ENCODE measurements at places on chromosomes 7 and 10.

DNA sequence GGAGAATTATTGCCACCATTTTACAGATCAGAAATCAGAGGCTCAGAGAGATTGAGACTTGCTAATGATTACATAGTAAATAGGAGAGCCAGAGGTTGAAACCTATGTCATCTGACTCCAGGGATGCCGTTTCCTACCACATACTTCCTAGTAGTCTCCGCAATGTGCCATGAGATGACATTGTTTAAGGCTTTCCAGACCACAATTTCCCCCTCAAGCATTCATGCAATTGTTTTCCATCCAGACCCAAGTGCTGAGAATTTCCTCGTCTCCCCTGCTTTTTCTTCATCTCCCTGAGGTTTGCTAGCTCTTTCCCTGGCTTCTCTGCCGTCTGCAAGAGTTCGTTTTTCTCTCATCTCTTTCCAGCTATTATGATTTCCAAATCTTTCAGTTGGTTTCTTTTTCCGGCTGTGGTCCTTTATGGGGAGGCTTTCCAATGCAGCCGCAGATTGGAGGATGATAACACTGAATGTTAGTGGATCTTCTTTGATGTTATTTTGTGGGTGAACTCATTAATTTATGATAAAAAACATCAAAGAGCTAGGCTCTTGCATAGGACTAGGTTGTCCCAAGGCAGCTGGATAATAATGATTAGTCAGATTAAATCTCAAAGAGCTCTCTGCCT, 6.9 kb upstream of the GOLGA7B start:
- DNase-seq: no peak

- no peak for DNase-seq
Observed at GRCh38 chr7:140051820-140052219, 10.9 kb downstream of the PARP12 start.

DNA sequence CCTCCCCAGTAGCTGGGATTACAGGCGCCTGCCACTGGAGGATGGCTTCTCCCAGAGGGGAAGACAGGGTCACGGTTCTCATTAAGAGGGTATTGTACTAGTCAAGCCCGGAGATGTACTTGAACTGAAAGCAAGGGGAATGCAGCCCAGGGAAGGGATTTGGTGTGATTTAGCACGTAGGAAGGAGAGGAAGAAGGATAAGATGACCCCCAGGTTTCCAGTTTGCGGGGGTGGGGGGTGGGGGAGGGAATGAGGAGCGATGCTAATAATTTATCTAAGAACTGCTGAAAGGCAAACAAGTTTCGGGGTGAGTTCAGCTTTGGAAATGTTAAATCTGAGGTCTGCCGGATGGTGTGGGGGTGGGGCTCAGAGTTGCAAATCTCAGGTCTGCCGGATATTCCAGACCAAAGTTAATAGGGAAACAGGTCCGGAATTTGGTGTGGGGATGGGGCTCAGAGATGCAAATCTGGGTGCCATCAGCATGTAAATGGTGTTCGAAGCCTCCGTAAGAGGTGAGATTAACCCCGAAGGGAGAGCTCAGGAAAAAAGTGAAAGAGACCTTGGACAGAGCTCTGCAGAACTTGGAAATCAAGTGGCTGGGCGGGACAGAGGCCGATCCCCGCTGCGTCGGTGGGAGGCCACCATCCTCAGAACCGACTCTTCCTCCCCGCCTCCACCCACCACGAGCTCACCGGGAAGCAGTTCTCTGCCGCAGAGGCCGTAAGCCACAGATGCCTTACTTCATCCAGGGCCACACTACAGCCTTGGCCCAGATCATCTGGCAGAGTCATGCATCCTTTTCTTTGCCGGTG, 1.6 kb upstream of the SEPHS1 start:
- no peak for DNase-seq

GRCh38 chr10:20990604-20991003, 93.5 kb upstream of the NEBL start:
- no peak for DNase-seq

GRCh38 chr10:21705828-21706176, 171.8 kb downstream of the MLLT10 start:
- DNase-seq: no peak

- no peak for DNase-seq
Observed at GRCh38 chr7:28904578-28905048, 53.5 kb downstream of the TRIL start.

- DNase-seq: no peak
Observed at GRCh38 chr7:129469930-129470329, 32.4 kb upstream of the SMKR1 start.

DNA sequence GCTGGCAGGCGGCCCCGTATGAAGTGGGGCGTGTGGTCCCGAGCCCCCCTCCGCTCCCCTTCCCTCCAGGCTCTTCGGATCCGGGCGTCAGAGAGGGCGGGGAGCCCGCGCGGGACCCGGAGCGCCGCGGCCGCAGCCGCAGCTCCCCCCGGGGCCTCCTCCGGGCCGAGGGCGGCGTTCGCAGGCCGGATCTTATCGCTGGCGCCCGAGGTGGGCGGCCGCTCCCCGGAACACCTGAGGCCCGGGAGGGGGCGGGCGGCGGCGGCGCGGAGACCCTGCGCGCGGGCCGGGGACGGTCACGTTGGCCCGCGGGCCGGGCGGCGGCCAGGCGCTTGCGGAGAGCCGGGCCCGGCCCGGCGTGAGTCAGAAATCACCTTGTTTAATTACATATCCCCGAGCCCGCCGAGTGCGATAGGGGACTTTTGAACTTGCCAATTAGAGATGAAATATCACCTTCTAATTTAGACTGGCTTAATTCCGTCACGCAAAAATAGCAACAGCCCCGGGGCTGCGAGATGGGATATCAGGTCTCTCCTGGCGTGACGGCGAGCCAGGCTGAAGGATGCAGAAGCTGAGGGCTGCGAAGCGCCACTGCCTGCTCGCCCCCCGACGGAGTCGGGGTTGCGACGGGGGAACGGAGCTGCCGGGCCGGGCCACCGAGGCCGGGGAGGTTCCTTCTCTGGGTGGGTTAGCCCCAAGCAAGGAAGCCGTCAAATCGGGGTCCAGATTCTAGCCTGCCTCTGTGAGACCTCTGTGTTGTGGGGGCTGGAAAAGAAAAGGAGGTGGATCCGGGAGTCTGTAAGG, 43.4 kb downstream of the LDB3 start:
- peak; percentile 52 for DNase-seq

Data from activated CD4-positive, CD25-positive, alpha-beta regulatory T cell (primary cell).